T-cell (primary cell): ENCODE measurements at places on chromosomes 6 and 20. TPM values are rescaled to one million over a fixed set of nuclear protein-coding genes. Genes with fewer than 3 reads are reported as not detected.
A peak's percentile ranks its signal among the peaks of the same experiment; 100 is the strongest.

- DNase-seq: no peak
Observed at GRCh38 chr20:36881888-36882287, 6.0 kb downstream of the TLDC2 start.

ZNF391 gene
- total RNA-seq: 2.0 TPM

FAM110A gene
- 26.9 TPM for total RNA-seq

GRCh38 chr6:164528539-164528938 lies 780.9 kb downstream of the C6orf118 start:
- no peak for DNase-seq

GPR6 gene
- total RNA-seq: not detected

DNA sequence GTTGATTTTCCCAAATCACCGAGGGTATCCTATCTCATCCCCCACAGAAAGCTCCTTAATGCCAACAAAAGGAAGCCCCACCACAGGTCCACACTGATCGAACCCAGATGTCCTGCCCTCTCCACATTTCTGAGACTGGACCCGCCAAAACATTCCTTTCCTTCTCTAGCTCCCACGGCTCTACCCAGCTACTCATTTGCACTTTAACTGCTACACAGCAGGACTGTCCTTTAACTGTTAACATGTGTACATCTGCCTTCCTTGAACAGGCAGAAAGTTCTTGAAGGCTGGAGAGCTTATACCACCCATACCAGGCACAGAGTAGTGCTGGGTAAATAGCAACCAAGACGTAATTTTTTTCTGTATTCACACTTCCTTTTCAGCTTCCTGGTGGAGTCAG lies 68.6 kb downstream of the TRMT6 start:
- no peak for DNase-seq

KCNG1 gene
- total RNA-seq: 0.35 TPM

VSTM2L gene
- not detected for total RNA-seq

GRCh38 chr20:59994697-59995122 lies 36.5 kb downstream of the CDH26 start:
- DNase-seq: no peak

- no peak for DNase-seq
Observed at GRCh38 chr20:25361287-25361683, 29.4 kb downstream of the ABHD12 start.

- peak; percentile 39 for DNase-seq
Observed at GRCh38 chr6:34391786-34392496, 528 bp downstream of the NUDT3 start.

GRCh38 chr6:132592855-132593254 lies 3.3 kb upstream of the TAAR5 start:
- DNase-seq: no peak

DNA sequence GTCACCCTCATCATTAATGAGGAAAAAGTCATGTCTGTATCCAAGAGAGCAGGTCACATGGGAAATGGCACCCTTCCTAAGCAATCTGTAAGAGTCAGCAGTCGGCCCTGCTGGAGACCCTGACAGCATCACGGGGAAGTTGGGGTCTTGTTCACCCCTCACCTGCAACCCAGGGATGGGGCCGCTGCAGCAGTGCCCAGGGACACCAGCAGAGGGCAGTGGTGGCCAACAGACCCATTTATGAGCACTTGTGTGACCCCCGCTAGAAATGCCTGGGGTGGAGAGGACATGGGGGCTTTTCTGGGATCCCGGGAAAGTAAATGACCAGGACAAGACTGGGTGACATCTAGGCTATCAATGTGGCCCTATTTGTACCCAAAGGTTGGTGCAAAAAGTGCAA lies 35.9 kb downstream of the ANKRD60 start:
- no peak for DNase-seq

GRCh38 chr6:99130897-99131873 lies 183.4 kb upstream of the FBXL4 start:
- no peak for DNase-seq

DNA sequence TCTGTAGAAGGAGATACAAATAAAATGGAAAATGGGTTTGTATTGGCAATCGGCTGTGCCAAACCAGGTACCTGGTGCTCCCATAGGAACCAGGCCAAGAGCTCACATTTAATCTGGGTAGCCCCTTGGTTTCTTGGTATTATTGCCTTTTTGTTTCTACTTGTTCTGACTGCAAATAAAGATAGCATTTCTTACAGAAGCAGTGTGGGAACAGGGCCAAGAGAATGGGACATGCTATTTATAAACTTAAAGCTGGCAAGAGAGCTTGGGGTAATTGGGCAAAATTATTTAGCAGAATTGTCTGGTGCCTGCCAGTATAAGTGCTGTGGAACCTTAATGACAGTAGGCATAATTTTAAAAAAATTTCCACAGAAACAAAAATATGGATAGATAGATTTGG lies 113.5 kb upstream of the GLP1R start:
- no peak for DNase-seq

- no peak for DNase-seq
Observed at GRCh38 chr6:123873974-123874373, 70.3 kb downstream of the NKAIN2 start.

DNA sequence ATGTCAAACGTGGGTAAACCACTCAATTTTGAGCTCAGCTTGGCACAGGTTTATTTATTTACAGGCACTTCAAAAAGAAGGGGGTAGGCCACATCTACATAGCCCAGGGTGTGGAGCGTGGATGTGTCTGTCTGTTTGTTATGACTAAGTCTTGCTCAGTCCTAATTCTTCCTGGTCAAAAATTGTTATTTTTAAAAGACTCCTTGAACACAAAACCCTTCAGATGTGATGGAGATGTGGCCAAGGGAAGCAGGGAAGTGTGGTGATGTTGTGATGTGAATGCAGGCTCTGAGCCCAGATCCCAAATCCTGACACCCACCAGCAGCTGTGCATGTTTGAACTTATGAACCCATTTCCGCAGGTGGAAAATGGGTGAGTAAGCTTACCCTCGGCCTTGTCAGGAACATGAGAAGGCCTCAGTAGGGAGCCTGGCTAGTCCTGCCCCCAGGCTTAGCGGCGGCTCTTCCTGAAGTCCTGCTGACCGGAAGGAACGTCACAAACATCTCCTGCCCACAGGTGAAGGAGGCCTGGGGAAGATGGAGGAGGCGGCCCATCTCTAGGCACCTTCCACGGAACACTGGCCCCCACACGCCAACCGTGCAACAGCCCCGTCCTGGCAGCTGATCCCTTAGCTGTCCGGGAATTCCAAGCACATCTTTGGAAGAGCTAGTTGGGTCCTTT lies 119.7 kb downstream of the MYLK4 start:
- DNase-seq: no peak

DNPH1 gene
- total RNA-seq: 28.5 TPM

- no peak for DNase-seq
Observed at GRCh38 chr6:37106051-37106363, 63.9 kb upstream of the PIM1 start.
